ENCODE measurements at places on chromosomes 2 and 18.

DNA sequence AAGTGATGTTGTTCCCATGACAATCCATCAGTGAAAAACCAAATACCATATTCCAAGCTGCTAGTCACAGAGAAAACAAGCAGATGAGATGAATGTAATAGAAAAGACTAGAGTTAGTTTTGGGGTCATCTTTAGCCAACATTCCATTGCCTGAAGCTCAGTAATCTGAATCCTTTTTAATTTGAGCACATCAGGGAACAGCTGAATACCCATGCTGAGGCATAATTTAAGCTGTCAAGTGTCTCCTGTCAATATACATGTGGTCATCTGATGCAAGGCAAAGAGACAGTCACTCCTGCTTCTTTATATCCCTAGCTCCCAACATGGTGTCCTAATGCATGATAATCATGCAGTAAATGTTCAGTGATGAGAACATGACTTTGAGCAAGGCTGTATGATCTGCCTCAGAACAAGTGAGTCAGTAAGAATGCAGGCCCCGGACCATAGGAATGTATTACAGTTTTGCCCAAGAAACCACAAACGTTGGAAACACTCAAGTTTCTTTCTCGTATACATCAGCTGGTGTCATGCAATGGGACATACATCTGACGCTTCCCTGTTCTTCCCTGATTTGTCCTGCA is 48.0 kb downstream of the CDK15 start:
- DNase-seq, result no peak

DNA sequence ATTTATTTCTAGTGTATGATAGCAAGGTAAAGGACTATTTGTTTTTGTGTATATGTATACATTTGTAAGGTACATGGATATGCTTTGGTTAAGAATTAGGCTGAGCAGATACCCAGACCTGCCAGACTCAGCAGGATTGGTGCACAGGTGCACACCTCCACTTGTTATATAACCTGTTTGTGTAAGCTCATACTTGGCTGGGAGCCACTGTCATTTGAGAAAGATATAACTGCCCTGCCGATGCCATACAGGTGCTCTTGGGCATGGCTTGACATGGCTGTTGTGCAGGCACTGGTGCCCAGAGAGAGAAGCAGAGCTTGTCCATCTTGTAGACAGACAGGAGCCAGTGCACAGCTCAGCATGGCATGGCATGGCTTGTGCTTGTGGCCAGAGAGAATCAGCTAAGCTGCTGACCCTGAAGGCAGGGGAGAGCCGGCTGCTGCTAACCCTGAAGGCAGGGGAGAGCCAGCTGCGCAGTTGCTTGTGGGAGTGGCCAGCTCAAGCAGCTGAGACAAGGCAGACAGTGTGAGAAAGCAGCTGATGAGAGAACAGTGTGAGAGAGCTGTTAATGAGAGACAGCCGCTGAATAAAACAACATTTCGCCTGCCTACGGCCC is 136.5 kb downstream of the RNF144A start:
- DNase-seq, result no peak

DNA sequence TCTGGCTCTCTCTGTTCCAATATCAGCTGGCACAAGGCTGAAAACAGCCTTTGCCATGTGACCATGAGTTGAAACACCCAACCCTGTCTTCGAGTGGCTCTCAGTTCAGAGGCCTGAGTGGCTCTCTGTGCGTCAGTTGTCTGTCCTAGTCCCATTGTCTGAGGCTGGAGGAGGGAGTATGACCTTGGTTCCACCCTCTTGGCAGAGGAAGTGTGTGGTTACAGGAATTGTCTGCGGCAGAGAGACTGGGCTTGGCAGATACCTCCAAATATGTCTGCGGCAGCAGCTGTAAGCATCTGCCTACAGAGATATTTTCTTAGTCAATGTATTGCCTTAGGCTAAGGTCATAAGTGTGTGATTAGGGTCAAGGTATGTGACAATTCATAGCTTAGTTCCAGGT is 32.6 kb downstream of the CNGA3 start:
- no peak for DNase-seq

DNA sequence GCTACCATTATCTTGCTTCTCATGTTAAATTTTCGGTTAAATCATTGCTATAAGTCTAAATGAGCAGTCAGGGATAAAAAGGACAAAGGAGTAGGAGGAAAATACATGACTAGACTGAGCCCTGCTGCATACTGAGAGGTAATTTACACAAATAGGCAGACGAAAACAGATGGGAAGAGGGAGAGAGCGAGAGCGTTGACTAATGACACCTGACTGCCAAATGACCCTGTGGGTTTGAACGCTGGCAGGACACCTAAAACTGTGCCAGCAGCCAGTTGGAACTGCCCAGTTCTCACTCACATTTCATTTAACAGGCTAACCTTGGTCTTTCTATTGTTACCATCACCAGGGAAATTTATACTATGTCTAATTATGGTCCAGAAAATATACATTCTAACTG is 978.2 kb downstream of the CPS1 start:
- DNase-seq, result no peak
